ENCODE measurements at places on chromosomes 12 and 14. TPM values are rescaled to one million over a fixed set of nuclear protein-coding genes. Genes with fewer than 3 reads are reported as not detected.

OTX2 gene
- not detected for total RNA-seq

DPY19L2 gene
- 3.5 TPM for total RNA-seq

CARMIL3 gene
- total RNA-seq: 0.06 TPM

PHC1 gene
- total RNA-seq: 25.1 TPM

COX14 gene
- total RNA-seq: 73.2 TPM

WNT1 gene
- total RNA-seq: not detected

PPP1R1A gene
- total RNA-seq: 0.15 TPM

EVL gene
- 37.3 TPM for total RNA-seq

NOS1 gene
- total RNA-seq: 0.05 TPM

ATL1 gene
- 6.3 TPM for total RNA-seq

FGD4 gene
- total RNA-seq: 18.8 TPM
